ENCODE measurements at places on chromosomes 1 and 21.

DNA sequence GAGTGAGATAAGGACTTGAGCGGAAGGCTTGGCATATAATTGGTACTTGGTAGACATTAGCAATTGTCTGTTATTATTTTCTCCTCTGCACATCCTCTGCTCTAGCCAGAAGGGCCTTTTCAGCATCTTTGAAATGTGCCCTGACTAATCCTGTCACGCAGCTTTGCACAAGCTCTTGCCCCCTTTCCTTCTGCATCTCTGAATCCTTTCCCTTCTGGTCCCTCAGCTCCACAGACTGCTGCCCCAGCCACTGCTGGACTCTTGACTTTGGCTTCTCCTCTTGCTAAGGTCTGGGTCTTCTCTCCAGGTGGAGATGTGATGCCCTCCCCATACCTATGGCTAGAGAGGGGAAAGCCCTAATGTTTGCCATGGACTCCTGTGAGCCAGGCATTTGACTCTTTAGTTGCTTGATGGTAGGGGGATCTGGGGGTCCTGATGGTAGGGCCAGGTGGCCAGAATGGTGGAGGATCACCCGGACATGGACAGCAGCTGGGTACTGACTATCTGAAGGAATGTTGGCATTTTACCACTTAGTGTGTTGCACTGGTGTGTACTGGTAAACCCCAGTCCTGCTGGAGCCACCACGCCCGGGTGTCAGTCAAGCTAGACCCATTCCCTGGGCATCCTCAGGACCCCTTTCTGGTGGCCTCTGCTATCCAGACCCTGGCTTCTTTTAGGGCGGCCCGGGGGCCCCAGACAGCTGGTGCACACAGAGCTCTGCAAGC lies 4.4 kb downstream of the HPCA start:
- no peak for DNase-seq

- DNase-seq, result no peak
Observed at GRCh38 chr1:203088441-203088840, 2.6 kb upstream of the MYOG start.

DNA sequence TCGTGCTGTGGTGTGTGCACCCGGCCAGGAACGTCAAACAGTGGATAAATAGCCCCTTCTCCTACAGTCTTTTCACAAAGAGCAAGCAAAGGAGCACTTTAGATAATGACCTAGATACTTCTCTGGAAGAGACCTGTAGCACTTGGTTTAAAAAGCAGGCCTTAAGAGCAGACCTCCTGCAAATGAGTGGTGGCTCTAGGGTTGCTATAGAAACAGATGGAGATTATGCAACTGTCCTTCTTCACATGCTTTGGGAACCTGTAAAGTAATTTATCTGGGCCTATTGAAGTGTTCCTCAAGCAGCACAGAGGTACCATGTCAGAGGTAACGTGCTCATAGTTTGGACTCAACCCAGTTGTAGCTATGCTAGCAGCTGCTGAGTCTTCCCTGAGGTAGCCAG lies 208.2 kb upstream of the KIAA0040 start:
- no peak for DNase-seq

GRCh38 chr1:222283147-222283768 lies 264.6 kb downstream of the HHIPL2 start:
- no peak for DNase-seq

DNA sequence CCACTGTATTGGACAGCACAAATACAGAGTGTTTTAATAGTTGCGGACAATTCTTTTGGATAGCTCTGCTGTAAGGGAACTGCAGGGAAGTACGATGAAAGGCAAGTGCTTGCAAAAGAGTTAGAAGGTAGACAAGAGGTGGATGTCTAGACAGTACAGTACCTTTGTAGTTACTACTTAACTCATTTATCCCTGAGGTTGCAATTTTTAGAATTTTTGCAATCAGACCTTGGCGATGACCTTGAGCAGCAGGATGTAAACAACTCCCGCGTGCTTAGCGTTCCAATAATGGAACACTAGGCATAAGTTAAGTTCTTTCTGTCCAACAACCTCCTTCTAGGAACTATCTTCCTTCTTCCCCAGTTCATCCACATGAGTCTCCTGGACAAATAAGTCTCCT lies 1.9 kb upstream of the SYT14 start:
- DNase-seq, result no peak

GRCh38 chr1:28126783-28127490 lies 38.5 kb upstream of the EYA3 start:
- no peak for DNase-seq

DNA sequence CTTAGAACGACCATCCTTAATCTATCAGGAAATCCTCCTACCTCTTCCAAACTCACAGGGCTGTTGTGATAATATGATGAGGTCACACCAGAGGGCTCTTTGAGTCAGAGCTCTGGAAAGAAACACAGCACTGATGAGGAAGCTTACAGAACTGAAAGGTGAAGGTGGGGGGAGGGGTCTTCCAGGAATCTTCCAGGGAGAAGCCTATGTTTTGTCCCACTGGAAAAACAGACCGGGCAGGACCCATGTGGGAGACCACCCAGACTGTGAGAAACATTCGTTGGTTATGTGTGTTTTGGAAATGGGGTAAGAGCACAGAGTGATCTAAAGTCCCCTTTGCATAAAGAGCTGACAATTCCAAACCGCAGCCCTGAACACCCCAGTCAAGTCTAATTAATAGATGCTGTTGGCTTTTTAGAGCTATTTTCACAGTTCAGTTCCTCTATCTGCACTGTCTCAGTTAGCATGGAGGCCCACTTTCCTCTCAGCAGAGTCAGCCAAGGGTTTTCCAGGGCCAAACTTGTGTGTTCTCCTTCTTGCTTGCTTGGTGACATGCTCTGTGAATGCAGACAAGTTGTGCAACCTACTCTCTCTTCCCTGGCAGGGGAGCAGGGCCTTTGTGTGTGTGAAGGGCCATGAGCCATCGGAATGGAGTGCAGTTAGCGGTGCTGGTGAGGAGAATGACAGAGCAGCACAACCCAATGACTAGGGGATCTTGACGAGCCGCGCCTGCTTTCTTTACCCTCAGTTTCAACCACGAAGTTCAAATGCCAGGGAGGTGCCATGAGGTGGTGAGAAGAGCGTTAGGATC lies 12.3 kb downstream of the PHLDA3 start:
- DNase-seq, result no peak

DNA sequence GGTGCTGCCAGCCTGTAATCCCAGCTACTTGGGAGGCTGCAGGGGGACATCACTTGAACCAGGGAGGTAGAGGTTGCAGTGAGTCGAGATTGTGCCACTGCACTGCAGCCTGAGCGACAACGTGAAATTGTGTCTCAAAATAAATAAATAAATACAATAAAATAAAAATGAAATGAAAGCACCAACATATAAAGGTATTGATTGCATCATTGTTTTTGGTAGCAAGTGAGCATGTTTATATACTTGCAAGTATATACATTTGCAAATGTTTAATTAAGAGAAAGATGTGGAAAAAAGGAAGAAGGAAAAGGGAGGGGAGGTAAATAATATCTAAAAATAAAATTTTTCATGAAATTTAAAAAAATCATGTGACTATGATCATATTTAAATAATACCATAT lies 32.8 kb upstream of the NRIP1 start:
- DNase-seq, result no peak

- no peak for DNase-seq
Observed at GRCh38 chr1:95003433-95003738, 69.4 kb downstream of the ALG14 start.

- DNase-seq, result no peak
Observed at GRCh38 chr1:228378873-228379460, 27.7 kb downstream of the TRIM11 start.

GRCh38 chr1:246608616-246609376 lies 42.5 kb downstream of the CNST start:
- DNase-seq, result peak; percentile 37

- DNase-seq, result no peak
Observed at GRCh38 chr1:229487181-229487580, 21.0 kb downstream of the NUP133 start.

- DNase-seq, result no peak
Observed at GRCh38 chr1:2210084-2210653, 15.6 kb upstream of the FAAP20 start.

GRCh38 chr1:21909787-21910503 lies 27.2 kb downstream of the HSPG2 start:
- peak; percentile 46 for DNase-seq

GRCh38 chr21:45780647-45781046 lies 137.1 kb downstream of the PCBP3 start:
- DNase-seq, result no peak

GRCh38 chr1:210237981-210238380 lies 5.4 kb downstream of the SERTAD4 start:
- DNase-seq, result no peak

DNA sequence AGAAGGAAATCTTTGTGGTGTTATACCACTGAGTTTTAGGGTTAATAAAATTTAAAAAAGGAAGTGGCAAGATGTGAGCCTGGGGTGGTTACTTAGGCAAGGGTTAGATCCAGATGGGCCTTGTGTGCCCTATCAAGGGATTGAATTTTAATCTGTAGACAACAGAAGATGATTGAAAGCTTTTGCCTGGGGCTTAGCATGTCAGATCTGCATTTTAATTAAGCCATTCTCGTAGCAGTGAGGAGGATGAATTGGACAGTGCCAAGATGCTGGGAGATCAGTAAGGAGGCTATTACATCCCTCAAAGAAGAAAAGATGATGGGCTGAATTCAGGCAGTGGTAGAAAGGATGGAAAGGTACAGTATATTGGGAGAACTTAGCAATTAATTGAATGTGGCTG lies 42.3 kb downstream of the HMGB4 start:
- no peak for DNase-seq

Data from stimulated activated CD4-positive, alpha-beta T cell treated with anti-CD3 and anti-CD28 coated beads, Interleukin-2, amount 100 ng/mL, for 24 hours (primary cell).